Uterine smooth muscle cell (primary cell): ENCODE measurements at places on chromosomes 2 and 18. TPM values are rescaled to one million over a fixed set of nuclear protein-coding genes. Genes with fewer than 3 reads are reported as not detected.

ARHGEF33 gene
- total RNA-seq = 0.22 and 1.5 TPM in 2 replicates

LYG2 gene
- not detected in 2 replicates for total RNA-seq

CABLES1 gene
- total RNA-seq = 1.4 and 2.7 TPM in 2 replicates

ST8SIA5 gene
- total RNA-seq = under 0.01 and 0.12 TPM in 2 replicates

CRYGD gene
- total RNA-seq = not detected in 2 replicates

ERBB4 gene
- under 0.01 and 0.11 TPM in 2 replicates for total RNA-seq

GPR17 gene
- not detected in 2 replicates for total RNA-seq

HJURP gene
- 15.7 and 46.5 TPM in 2 replicates for total RNA-seq

SLC38A11 gene
- 0.22 and 1.5 TPM in 2 replicates for total RNA-seq

NT5DC4 gene
- total RNA-seq = 0.11 TPM in 1 of 2 replicates, not detected in the other

TM4SF20 gene
- not detected in 2 replicates for total RNA-seq

ICOS gene
- not detected in 2 replicates for total RNA-seq

ADD2 gene
- total RNA-seq = 0.37 and 0.55 TPM in 2 replicates

NRP2 gene
- total RNA-seq = 118 and 159 TPM in 2 replicates

ANKRD30BL gene
- not detected in 2 replicates for total RNA-seq

UGT1A8 gene
- 0.12 TPM in 1 of 2 replicates, not detected in the other for total RNA-seq

MYL1 gene
- total RNA-seq = not detected in 2 replicates

EVA1A gene
- total RNA-seq = 35.9 and 46.4 TPM in 2 replicates

INO80B gene
- 10.7 and 15.2 TPM in 2 replicates for total RNA-seq

PLB1 gene
- 1.9 and 3.1 TPM in 2 replicates for total RNA-seq

POTEJ gene
- not detected in 2 replicates for total RNA-seq

COLEC11 gene
- total RNA-seq = under 0.01 TPM in 1 of 2 replicates, not detected in the other

SPATA3 gene
- total RNA-seq = not detected in 2 replicates

GRHL1 gene
- under 0.01 and 0.37 TPM in 2 replicates for total RNA-seq

CLEC4F gene
- not detected in 2 replicates for total RNA-seq
